GM10248 (cell line): ENCODE measurements at places on chromosomes 11 and 22.

DNA sequence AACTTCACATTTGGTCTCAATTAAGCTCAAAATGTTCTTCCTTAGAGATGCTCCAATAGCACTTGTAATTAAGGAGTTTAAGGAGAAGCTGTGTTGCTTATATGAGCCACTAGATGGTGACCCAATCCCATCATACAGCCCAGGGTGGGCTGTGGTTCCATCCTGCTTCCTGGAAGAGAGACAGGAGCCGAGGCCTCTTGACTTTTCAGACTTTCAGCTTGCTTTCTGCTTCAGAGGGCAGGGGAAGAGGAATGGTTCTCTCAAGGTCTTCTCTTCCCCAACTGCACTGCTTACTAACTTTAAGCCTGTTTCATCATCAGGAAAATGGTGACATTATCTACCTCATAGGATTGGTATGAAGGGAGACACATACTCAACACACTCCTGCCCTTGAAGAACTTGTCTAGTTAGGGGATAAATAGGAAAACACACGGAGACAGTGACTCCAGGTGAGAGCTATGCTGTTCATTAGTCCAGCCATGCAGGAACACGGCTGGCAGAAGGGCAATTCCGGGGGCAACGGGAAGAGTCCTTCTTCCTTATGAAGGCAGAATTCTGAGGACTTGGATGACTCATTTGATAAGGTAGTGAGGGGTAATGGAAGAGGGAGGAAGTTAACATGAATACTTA is 20.1 kb downstream of the TMEM218 start:
- peak; percentile 45 for DNase-seq

DNA sequence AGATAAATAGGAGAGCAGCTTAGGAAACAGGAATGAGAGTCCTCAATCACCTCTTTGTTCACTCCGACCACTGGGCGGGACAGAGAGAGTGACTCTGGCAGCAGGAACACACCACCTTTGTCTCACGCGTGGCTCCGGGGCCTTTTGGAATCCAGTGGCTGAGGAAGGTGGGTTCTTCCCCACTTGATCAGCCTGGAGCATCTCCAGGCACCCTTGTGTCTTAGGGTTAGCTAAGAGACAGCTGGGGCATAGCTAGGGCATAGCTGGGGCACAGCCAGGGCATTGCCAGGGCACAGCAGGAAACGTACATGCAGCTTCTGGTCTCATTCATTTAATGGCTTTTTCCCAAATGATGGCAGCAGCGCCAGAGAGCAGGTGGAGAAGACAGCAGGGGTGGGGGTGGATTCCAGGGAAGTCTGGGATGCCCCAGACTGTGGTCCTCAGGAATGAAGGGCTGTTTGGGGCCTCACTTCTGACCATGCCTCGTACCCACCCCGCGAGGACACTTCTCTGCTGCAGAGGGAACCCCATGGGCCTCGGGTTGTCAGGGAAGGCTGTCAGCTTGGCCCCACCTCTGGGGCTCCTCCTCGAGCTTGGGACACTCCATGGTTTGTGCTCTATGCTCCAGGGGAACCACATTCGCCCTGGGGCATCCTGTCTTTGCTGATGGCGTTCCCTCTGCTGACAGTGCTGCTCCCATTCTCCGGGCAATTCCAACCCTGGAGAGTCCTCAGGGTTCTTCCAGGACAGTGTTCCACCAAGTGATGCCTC is 30.4 kb upstream of the SHANK2 start:
- DNase-seq: no peak

GRCh38 chr11:206526-207207 is 532 bp downstream of the BET1L start:
- no peak for DNase-seq

DNA sequence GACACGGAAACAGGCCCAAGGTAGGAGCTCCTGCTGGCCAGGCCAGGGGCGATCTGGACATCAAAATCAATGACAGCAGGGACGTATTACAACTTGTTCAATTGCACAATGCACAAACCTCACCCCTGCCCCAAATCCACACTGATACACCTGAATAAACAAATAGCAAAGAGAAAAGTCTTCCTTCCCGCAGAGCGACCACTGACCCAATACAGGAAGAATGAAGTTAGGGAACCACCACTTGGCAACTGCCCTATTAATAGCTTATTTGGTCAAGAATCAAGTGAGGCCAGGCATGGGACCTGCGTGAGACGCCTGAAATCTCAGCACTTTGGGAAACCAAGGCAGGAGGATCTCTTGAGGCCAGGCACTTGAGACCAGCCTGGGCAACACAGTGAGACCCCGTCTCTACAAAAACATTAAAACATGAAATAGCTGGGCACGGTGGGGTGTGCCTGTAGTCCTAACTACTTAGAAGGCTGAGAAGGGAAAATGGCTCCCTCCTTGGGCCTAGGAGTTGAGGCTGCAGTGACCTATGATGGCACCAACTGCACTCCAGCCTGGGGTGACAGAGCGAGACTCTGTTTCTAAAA is 109.1 kb downstream of the MED15 start:
- no peak for DNase-seq

GRCh38 chr22:20953668-20954500 is 13.2 kb upstream of the AIFM3 start:
- DNase-seq: no peak

DNA sequence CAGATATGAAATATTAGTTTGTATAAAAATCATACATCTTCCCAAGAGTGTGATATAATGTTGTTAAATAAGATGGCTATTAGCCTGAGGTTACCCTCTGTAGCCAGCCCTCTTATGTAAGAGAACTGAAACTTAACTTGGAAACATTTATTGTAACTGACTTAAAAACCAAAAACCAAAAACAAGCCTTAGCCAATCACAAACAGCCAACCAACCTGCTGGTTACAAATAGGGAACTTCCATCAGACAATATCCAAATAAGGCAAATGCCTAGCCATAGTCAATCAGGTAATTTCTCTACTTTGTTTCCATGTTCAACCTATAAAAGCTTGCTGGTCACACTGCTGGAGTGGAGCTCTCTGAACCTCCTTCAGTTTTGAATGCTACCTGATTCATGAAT is 14.1 kb downstream of the KBTBD3 start:
- no peak for DNase-seq

- DNase-seq: no peak
Measured at GRCh38 chr11:113022262-113022661, 61.0 kb downstream of the NCAM1 start.

DNA sequence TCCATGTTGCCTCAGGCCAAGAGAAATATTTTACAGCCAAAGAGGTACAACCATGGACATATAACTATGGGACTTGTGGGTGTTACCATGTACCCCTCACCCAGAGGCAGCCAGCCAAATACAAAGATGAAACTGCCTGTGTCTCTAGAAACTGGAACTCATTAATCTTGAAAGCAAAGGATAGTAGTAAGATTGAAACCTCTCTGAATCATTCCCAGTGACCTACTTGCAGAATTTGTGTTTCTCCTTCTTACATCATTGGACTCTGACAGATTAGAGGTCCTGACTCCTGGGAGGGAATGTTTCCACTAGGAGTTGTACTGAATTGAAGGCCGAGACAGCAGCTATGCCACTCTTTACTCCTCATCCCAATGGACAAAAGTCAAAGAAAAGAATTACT is 257.4 kb upstream of the UBASH3B start:
- no peak for DNase-seq

DNA sequence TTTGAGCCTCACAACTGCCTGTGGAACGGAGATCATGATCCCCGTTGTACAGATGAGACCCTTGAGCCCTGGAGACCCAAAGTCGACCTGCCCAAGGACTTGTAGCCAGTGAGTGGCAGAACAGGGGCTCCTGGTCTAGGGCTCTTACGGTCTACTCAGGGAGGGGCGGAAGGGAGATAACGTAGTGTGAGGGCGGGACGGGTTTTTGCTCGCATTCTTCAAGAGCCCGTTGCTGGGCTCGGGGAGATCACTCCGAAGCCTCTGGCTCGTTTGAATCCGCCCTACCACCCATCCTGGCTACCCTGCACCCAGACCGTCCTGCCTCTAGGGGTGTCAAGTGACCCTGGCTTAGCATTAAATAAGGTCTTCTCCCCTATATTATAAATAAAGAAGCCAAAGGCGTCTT is 639 bp downstream of the CRY2 start:
- peak; percentile 44 for DNase-seq

GRCh38 chr11:116065986-116066385 is 561.8 kb upstream of the CADM1 start:
- DNase-seq: no peak

DNA sequence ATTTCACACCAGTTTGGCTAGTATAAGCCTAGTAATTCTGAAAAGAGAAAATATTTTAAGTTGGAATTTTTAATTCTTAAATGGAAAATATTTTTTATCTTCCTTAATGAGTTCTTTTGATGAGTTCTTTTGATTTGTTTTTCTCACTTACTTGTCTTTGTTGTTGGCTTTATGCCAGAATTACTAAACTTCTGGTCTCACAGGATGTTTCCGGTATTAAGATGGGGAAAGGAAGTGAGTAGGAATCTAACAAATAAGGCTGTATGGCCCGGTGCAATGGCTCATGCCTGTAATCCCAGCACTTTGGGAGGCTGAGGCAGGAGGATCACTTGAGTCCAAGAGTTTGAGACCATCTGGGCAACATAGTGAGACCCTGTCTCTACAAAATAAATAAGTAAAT is 106.4 kb downstream of the ARHGAP42 start:
- no peak for DNase-seq

- DNase-seq: no peak
Measured at GRCh38 chr11:14969901-14970323, 2.2 kb downstream of the CALCA start.

- no peak for DNase-seq
Measured at GRCh38 chr11:130634961-130635473, 186.6 kb downstream of the ADAMTS15 start.

- no peak for DNase-seq
Measured at GRCh38 chr11:29029452-29029851, 921.3 kb downstream of the METTL15 start.

GRCh38 chr22:44701824-44702478 is at the start of gene PRR5:
TSS of gene PRR5 (plus strand) at chr22:44702204. CDS start at chr22:44702475, 271 bp downstream.
- DNase-seq: peak; percentile 90

DNA sequence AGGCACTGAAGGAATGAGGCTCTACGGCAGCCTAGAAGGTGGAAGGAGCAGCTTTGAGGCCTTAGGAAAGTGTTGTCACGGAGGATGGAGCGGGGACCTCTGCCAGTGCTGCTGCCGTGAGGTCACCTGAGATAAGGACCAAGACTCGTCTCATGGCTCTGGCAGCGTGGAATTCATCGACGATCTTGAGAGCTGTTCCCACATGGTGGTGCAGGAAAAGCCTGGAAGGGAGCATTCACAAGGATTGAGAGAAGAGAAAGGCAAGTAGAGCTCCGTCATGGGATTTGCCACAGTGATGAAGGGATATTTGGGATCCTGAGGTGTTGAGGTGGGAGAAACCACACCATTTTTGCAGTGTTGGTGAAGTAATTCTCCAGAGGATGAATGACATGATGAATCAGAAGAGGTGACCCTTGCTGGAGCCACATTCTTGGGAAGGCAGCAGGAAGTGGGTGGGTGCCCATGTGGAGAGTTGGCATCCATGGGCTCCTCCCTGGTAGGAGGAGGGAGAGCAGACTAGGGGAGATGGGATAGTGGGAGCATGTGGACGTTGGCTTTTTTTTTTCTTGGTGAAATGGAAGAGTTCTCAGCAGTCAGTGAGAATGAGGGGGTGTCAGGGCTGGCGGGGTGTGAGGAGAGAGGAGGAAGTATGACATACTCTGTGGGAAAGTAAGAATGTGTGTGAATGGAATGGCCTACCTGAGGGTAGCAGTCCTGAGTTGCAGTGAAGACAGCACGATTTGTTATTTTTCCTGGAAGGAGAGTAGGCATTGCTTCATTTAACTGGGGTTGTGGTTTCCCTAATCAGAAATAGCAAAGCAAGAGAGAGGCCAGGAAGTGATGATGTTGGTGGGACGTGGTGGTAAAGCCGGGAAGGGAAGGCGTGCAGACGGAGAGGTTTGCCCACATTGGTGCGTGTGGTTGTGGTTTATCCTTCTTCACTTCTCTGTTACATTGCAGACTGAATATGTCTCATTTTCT is 11.1 kb downstream of the PPP6R3 start:
- DNase-seq: peak; percentile 58

- DNase-seq: no peak
Measured at GRCh38 chr11:30510750-30511149, 75.4 kb downstream of the MPPED2 start.

DNA sequence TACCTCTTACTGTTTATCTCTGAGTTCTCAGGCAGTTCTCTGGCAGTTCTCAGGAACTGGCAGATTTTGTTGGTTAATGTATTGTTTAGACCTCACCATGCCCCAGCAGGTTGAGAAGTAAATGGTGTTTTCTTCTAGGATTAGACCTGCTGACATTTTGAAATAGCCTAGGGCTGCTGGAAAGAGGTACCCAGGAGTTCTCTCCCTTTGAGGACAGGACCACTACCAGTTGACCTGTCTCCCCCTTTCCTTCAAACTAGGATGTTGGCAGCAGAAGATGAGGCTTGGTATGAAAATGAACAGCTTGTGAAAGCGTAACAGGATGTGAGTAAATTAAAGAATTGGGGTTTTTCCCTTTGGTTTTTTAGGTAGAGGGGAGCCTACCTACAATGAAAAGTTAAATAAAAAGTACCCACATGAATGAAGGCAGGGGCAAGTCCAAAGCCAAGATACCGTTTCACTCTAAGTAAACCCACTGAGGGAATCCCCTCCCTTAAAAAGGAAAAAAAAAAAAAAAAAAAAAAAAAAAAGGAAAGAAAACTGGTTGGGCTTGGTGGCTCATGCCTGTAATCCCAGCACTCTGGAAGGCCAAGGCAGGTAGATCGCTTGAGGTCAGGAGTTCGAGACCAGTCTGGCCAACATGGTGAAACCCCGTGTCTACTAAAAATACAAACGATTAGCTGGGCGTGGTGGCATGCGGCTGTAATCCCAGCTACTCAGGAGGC is 96.2 kb downstream of the PDHX start:
- DNase-seq: peak; percentile 45

- DNase-seq: no peak
Measured at GRCh38 chr22:43409046-43409445, 2.8 kb upstream of the MPPED1 start.

DNA sequence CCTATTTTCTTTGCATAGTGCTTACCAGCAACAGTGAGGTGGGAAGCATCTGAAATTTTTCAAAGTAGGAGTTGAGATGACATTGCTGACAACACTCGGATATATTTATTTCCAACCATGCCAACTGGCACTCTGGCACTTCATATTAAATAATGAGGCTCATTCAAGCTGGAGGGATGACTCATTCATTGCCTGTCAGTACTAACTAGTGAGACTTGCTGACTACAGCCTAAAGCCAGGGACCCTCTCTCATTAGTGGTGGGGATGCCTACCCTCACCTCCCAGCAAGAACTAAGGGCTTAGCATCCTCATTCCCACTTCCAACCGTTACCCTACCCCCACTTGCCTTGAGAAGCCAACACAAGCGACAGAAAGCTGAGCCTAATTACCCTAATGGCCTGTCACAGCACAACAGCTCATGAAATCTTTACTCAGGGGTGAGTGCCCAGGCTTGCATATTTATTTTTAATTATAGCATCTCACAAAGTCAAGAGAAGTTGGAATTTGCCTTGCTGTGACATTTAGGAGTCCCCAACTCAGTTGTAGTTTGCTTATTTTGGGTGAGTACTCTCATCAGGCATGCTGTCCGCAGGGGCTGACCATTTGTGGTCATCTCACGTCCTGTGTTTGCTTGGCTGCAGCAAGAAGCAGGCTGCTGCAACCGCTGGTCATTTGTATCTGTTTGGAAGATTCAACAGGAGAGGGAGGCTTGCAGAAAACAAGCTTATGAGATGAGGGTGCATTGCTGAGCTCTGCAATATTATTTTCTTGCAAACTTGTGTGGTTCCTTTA is 181.6 kb upstream of the POU2AF2 start:
- no peak for DNase-seq
